Myometrial cell (primary cell): ENCODE measurements at places on chromosomes 5 and 9. TPM values are rescaled to one million over a fixed set of nuclear protein-coding genes. Genes with fewer than 3 reads are reported as not detected.

Gene OTULINL
- 19.9 and 24.5 TPM in 2 replicates for total RNA-seq

Gene CER1
- not detected in 2 replicates for total RNA-seq

Gene PFN3
- total RNA-seq: not detected in 2 replicates

Gene ENTPD2
- 0.58 TPM in 1 of 2 replicates, not detected in the other for total RNA-seq

Gene CCL27
- 0.58 TPM in 1 of 2 replicates, not detected in the other for total RNA-seq

Gene FKBP15
- total RNA-seq: 12.4 and 21.3 TPM in 2 replicates

Gene ACTBL2
- 3.2 and 5.1 TPM in 2 replicates for total RNA-seq

Gene LURAP1L
- 2.8 and 4.3 TPM in 2 replicates for total RNA-seq

Gene ZNF608
- 0.18 and 0.29 TPM in 2 replicates for total RNA-seq

Gene MAN2A1
- 48.4 and 49.8 TPM in 2 replicates for total RNA-seq

Gene ANKRD31
- under 0.01 TPM in 1 of 2 replicates, not detected in the other for total RNA-seq
